ENCODE measurements at places on chromosomes 12 and 14.

- no peak for DNase-seq
These were observed 4.3 kb downstream of the TGM1 start for GRCh38 chr14:24258548-24259265.

GRCh38 chr12:599756-600155 is 63.5 kb downstream of the NINJ2 start:
- no peak for DNase-seq

DNA sequence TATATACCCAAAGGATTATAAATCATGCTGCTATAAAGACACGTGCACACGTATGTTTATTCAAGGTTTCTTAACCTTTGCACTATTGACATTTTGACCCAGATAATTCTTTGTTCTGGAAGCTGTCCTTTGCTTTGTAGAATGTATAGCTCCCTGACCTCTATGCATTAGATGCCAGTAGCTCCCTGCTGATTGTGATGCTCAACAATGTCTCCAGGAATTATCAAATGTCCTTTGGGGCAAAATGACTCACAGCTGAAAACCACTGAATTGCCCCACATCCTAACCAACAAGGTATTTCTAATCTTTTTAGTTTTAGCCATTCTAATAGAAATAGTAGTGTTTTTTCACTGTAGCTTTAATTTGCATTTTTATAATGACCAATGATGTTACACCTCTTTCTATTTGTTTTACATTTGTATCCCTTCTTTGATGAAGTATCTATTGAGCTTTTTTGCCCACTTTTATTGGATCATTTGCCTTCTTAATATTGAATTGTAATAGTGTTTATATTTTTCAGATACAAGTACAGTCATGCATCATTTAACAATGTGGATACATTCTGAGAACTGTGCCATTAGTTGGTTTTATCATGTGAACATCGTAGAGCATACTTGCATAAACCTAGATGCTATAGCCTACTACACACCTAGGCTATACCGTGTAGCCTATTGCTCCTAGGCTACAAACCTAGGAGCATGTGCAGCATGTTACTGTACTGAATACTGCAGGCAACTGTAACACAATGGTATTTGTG is 10.4 kb upstream of the NOPCHAP1 start:
- no peak for DNase-seq

- no peak for DNase-seq
These were observed 614.9 kb downstream of the SLC16A7 start for GRCh38 chr12:60210756-60211155.

DNA sequence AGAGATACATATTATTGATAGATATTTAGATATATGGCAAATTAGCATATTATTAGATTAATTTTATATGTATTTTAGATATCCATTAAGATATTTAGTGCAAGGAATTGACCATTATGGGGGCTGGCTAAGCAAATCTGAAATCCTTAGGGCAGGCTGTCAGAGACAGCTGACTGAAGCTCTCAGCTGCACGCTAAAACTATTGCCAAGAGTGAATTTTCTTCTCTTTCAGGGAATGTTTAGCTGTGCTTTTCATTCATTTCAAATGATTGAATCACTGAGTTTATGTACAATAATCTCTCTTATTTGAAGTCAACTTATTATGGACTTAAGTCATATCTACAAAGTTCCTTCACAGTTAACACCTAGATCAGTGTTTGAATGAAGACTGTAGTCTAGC is 566.5 kb downstream of the LRFN5 start:
- DNase-seq, result no peak

- DNase-seq, result no peak
These were observed 678.4 kb downstream of the MED13L start for GRCh38 chr12:115598871-115599811.

GRCh38 chr14:67059596-67059995 is 129.6 kb upstream of the GARIN2 start:
- no peak for DNase-seq

- no peak for DNase-seq
These were observed 4.3 kb downstream of the RIMBP2 start for GRCh38 chr12:130711756-130712155.

- no peak for DNase-seq
These were observed 4.3 kb upstream of the ZFP36L1 start for GRCh38 chr14:68797121-68797670.

DNA sequence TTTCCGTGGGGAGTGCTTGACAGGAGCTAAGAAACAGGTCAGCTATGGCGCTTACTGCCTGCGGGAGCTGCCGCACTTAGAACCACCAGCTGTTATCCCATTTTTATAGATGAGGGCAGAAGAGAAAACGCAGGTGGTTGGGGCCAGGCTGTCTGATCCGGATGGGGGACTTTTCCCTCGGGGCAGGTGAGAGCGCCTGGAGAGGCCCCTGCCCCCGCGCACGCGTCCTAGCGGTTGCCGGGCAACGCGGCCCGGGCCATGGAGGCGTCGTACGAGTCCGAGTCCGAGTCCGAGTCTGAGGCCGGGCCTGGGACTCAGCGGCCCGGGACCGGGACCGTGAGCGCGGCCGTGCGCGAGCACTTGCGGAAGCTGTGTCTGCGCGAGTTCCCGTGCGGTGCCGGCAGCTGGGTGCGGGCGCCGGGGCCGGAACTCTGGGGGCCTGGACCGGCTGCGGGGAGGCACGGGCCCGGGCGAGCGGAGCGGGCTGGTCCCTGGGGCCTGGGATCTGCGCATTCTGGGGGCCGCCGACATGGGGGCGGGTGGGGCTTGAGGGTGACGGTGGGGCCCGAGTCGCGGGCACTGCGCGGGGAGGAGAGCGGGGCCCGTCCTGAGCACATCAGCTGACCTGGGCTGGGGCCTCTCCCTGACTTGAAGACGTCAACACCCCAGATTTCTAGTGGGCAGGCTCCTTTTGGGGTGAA is at the start of gene LRRC43:
Gene LRRC43, plus strand, starts transcription at position 237 of the 701 bp plus-strand sequence. Its CDS starts 22 bp downstream, at position 259.
- DNase-seq, result peak; percentile 14

GRCh38 chr12:128008341-128008740 is 258.6 kb upstream of the TMEM132C start:
- no peak for DNase-seq

- DNase-seq, result no peak
These were observed 29.0 kb upstream of the MEG3 start for GRCh38 chr14:100796946-100797345.

DNA sequence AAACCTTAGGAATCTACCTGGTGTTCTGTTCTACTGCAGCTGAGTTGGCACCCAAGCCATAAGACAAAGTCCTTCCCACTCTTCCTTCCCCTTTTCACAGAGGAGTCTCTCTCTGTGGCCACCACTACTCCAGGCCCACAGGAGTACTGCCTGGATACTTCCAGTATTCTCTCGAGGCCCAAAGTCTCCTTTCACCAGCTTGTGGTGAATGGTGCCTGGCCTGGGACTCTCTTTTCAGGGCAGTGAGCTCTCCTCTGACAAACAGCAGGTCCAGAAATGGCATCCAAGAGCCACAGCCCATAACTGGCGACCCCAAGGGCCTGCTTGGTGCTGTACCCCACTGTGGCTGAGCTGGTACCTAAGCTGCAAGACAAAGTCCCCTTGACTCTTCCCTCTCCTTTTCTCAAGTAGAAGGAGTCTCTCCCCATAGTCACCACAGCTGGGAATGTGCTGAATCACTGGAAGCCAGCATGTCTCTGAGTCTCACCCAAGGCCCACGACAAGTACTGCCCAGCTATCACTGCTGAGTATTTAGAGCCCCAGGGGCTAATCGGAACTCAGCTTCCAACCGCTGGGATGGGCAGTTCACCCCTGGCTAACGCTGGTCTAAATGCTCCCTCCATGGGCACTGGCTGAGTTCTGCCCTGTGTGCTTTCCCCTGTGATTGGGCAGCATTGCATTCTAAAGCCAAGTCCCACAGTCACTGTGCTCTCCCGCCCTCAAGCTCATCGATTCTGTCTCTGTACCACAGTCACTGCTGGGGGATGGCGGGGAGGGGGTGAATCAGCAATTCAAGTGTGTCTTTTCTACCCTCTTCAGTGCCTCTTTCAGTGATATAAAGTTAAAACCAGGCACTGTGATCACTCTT is 6.1 kb downstream of the A2ML1 start:
- DNase-seq, result no peak

DNA sequence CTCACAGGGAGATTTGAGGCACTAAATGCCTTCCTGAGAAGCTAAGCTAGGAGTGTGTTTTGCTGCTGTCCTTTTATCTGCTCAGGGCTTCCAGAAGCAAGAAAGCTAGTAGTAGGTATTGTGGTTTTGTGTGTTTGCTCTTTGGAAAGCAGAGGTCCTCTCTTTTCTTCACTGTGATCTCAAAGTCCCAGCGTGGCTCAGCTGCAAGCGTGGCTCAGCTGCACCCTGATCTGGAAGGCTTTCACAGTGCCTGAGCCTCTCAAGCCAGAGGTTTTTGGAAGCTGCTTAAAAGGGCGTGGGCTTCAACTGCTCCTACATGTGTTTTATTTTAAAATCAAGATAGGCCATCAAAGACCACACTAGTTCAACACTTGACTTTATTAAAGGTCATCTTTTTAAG is 337.4 kb upstream of the RGS6 start:
- no peak for DNase-seq

DNA sequence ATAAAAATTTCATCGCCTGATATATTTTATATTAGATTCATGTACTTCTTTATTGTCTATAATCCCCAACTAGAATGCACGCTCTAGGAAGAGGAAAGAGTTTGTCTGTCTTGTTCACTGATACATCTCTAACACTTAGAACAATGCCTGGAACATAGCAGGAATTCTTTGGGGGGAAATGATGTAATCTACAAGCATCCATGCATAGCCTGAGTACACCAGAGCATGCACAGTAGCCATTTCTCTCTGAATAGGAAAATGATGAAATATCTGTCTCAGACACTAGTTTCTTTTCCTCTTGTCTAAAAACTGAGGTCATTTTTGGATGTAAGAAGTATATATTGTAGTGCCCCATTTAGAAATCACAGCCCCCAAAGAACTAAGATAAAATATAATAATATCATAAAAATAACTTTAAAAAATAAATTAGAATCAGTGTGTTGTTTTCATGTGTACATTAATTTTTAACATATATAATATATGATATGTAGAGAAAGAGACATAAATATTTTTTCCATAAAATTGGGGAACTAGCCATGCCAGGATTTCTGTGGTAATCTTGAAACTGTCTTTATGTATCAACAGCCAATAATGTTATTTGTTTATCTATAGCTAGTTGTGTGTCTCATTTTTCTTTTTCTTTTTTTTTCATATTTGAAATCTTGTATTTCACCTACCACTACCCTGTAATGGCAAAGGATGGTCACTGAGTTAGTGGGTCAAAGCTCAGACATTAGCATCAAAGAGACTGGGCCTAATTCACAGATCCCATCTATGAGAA is 155.6 kb upstream of the TMCC3 start:
- DNase-seq, result no peak

GRCh38 chr14:85508863-85509262 is 21.1 kb upstream of the FLRT2 start:
- no peak for DNase-seq

- DNase-seq, result no peak
These were observed 26.5 kb downstream of the IL26 start for GRCh38 chr12:68199127-68199526.

DNA sequence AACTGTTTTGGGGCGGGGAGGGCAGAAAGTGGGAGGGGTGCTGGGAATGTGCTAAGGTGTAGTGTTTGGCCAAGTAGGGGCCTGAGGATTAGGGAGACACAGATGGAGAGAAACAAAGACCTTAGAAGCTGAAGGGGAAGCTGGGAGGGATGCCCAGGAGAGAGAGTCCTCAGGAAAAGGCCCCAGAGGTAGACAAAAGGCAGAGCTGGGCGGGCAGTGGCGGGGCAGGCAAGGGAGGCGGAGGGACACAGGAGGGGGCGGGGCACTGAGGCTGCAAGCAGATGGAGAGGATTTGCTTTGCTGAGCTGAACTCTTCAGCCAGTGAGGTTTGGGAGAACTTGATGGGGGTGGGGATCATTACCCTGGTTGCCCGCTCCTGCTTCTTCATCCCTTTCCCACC is 2.8 kb downstream of the PTMS start:
- DNase-seq, result no peak

DNA sequence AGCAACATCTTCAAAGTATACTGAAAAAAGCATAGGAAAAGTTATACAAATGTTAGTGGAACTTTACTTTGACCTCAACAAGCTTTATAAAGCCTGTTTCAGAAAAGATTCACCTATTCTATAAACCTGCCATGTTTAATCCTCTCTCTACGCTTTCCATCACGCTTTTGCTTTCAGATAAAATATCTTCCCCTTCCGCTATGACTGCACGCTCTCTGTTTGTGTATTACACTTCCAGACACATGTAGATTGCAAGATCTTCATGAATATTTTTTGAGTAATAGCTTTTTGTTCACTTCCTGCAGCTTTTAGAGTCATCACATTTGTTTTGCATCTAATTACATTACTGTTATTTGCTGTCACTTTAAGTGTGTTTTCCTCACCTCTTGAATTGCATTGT is 271.4 kb downstream of the RASSF9 start:
- no peak for DNase-seq

- no peak for DNase-seq
These were observed 97.6 kb downstream of the TGFB3 start for GRCh38 chr14:75884198-75884611.

- no peak for DNase-seq
These were observed 19.8 kb upstream of the AMN start for GRCh38 chr14:102902523-102903247.

DNA sequence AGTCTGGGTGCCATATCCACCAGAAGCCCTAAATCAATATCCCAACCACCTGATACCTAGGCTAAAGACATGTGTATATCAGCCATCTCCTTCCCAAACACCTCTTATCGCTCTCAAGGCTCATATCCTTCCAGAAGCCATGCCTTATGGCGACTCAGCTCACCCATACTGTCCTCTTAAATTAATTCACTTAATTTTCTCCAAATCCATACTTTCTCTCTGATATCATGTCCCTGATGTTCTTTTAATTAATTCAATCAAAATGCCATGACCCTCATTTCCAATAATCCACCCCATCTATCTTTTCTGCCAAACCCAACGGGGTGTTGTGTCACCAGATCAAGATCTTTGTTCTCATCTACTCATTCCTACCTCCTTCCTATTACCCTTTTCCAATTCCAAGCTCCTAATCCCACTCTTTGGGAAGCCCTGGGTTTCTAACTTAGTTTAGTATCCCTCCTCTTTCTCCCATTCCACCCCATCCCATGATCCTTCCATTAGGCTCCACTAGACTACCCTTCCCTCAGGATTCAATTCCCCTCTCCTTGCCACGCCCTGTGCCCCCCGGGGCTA is 723 bp downstream of the ATF7 start:
- DNase-seq, result no peak

GRCh38 chr12:108173160-108173559 is 44.1 kb downstream of the WSCD2 start:
- no peak for DNase-seq

- DNase-seq, result no peak
These were observed 51.4 kb upstream of the CCT2 start for GRCh38 chr12:69533844-69534243.

Data from activated CD4-positive, alpha-beta T cell treated with anti-CD3 and anti-CD28 coated beads for 4 hours (primary cell).